ENCODE measurements at places on chromosomes 2 and 18.

GRCh38 chr2:8554296-8554806, 127.5 kb upstream of the ID2 start:
- no peak for DNase-seq

DNA sequence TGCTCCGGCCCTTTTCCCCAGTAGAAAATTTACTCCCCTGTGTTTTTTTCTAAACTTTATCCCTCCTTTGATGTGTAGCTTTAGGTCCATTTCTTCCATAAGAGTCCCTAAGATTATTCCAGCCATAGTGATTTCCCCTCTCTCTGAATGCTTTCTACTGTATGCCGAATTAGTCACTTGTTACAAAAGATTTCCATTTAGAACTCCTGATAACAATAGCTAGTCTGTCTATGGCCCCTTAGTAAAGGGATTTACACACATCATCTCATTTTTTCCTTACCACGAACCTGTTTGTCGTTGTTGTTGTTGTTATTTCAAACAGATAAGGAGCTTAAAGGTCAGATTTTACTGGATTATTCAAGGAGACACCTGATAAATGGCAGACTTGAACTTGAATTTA, 256.1 kb downstream of the PAX3 start:
- no peak for DNase-seq

DNA sequence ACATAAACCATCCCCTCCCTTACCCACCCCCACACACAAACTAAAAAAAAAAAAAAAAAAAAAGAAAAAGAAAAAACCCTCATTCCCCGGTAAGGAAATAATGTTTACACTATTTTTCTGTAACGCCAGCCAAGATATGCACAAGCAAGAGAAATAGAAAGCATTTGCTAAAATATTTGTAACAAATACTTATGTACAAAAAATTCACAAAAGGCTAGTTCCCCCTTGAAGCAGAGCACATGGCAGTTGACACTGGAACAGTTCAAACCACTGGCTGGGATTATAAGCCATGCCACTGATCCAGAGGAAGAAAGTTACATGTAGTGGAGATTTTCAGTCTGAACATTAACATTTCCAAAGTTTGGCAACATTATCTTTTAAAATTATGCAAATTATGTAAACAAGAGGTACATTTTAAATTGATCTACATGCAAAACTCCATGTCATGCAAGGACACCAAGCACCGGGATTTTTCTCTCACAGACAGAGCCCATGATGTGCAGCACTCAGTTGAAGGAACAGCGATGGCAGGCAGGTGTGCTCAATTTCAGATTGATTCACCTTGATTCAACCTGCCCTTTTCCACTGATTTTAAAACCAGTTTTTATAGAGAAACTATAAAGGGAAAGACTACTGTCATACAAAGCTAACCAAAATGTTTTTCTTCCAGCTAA, 21.4 kb downstream of the PNO1 start:
- no peak for DNase-seq

GRCh38 chr2:60549238-60549927, 4.1 kb downstream of the BCL11A start:
- DNase-seq, result no peak

All from urothelium cell line (cell line).